Osteoblast (primary cell): ENCODE measurements at places on chromosomes 6 and 20. TPM values are rescaled to one million over a fixed set of nuclear protein-coding genes. Genes with fewer than 3 reads are reported as not detected.

Gene LST1
- total RNA-seq, result 0.29 TPM in 1 of 2 replicates, not detected in the other

Gene TRIM10
- total RNA-seq, result not detected in 2 replicates

Gene IYD
- not detected in 2 replicates for total RNA-seq

Gene MAP3K5
- total RNA-seq, result 7.4 and 8.3 TPM in 2 replicates

Gene MOXD1
- total RNA-seq, result 17.1 and 19.5 TPM in 2 replicates

GRCh38 chr6:163136681-163137397 is 277.7 kb upstream of the QKI start:
- H3K27ac ChIP-seq, result no peak overlapping the region

GRCh38 chr20:11182720-11183119 is 508.9 kb upstream of the JAG1 start:
- no peaks in the 10 kb centered on the region for H3K36me3 ChIP-seq
- peaks cover 12% of the 10 kb centered on the region for H3K4me1 ChIP-seq
- no peak overlapping the region for H3K4me3 ChIP-seq
- H3K27me3 ChIP-seq, result no peaks in the 10 kb centered on the region
- DNase-seq, result no peak

DNA sequence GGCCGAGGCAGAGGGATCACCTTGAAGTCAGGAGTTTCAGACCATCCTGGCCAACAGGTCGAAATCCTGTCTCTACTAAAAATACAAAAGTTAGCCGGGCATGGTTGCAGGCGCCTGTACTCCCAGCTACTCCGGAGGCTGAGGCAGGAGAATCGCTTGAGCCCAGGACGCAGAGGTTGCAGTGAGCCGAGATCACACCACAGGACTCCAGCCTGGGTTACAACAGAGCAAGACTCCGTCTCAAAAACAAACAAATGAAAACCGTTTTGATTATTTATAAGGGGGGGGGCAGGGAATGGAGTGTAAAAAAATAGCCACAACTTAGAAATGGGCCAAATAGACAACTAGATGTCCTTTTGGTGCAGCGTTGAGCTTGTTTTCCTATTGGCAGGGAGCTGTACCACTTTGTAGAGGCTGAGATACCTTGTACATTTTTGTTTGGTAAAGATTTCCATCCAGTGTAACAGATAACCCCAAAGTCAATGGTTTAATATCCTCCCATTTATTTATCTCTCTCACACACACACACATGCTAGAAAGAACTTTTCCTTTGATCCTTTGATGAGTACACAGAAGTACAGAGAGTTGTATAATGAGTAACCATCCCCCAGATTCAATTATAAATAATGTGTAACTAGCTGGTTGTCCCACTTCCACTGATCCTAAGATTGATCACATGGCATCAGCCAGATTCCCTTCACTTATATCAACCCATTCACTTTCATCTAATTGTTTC is 477.5 kb downstream of the PRKN start:
- no peaks in the 10 kb centered on the region for H3K36me3 ChIP-seq
- no peak for DNase-seq
- no peaks in the 10 kb centered on the region for H3K27me3 ChIP-seq
- no peaks in the 10 kb centered on the region for H3K4me1 ChIP-seq
- H3K27ac ChIP-seq, result no peak overlapping the region
